Activated T-helper 1 cell treated with anti-CD3 and anti-CD28 coated beads, Interleukin-12 subunit alpha, Interleukin-12 subunit beta, Interleukin-2, Interleukin-4 antibody, amounts not matched to agents 30 ng/mL and 10 ng/mL and 1 ng/mL, durations not matched to agents 14 hours and 24 hours and 36 hours (primary cell): ENCODE measurements at places on chromosomes 6 and 20. TPM values are rescaled to one million over a fixed set of nuclear protein-coding genes. Genes with fewer than 3 reads are reported as not detected.

The SLC17A2 gene
- 0.10 TPM in 2 replicates for total RNA-seq

The LSM14B gene
- total RNA-seq, result 39.6 and 43.2 TPM in 2 replicates

The ASIP gene
- not detected in 2 replicates for total RNA-seq

The EGFL8 gene
- 8.3 and 9.1 TPM in 2 replicates for total RNA-seq

The MUC21 gene
- not detected in 2 replicates for total RNA-seq

DNA sequence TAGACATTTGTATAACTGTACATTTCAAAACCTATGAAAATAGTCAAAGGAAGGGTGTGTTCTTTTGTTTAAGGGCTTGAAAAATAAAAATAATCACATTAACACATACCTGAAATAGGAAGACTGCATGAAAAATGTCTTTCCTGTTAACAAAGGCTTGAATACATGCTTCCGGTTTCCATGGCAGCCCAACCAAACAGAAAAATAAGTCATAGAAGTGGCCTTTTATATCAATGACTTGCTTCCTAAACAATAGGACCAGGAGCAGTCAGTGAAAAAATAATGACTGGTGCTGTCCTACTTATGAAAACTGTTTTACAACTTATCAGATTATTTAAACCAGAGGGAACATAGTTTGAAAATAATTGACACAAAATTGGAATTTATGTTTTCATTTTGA, 412.6 kb upstream of the PLCB4 start:
- H3K4me1 ChIP-seq, result no peaks in the 10 kb centered on the region
- H3K4me3 ChIP-seq, result no peak overlapping the region
- no peak overlapping the region for H3K27ac ChIP-seq
- no peaks in the 10 kb centered on the region for H3K36me3 ChIP-seq
- H3K27me3 ChIP-seq, result no peaks in the 10 kb centered on the region

- no peak overlapping the region for H3K4me3 ChIP-seq
- H3K36me3 ChIP-seq, result no peaks in the 10 kb centered on the region
- H3K4me1 ChIP-seq, result no peaks in the 10 kb centered on the region
- no peaks in the 10 kb centered on the region for H3K27me3 ChIP-seq
Observed at GRCh38 chr6:121965739-121966138, 433.7 kb upstream of the HSF2 start.

DNA sequence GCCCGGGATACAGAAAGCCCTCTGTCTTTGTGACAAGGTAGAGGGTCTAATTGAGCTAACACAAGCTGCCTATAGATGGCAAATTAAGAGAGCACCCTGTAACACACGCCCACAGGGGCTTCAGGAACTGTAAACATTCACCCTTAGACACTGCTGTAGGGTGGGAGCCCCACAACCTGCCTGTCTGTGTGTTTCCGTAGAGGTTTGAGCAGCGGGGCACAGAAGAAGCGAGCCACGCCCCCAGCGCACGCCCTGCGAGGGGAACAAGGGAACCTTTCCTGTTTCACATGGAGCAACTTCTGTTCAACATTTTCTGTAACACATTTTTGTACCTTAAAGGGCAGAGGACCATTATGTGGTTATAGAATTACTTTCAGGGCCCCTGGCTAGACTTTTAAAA, 231.7 kb upstream of the EXOC2 start:
- peaks cover 2% of the 10 kb centered on the region for H3K27me3 ChIP-seq
- no peak overlapping the region for H3K4me3 ChIP-seq
- H3K4me1 ChIP-seq, result no peaks in the 10 kb centered on the region
- no peak overlapping the region for H3K27ac ChIP-seq

DNA sequence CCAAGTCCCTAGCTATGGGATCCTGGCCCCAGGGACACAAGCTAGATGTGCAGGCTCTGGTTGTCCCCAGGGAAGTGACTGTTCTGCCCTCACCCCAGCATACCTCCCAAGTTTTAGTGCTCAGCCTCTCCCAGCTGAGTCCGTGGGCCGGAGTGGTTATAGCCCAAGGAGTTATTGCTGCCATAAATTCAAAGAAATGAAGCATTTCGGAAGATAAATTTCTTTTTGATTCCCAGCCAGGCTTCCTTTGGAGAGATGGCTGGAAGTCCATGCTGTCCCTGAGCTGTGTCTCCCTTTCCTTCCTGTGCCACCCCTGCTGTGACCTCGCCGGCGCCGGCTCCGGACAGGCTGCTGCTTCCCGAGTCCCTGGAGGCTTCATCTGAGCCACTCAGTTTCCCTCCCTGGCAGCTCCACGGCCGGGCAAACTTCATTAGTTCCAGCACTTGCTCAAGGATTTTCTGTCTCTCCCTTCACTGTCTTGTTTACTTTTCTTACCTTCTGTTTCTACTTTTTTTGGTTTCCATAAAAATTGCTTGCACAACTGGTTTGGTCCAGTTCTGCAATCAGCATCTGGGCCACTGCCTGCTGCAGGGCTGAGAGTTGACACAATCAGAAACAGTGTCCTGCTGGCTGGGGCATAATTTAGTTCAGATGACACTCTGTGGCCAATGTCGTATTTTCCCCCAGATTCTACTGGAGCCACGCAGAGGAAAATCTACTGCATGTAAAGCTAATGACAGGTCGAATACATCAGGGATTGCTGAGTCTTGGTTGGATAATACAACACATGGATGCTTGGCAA, 225.5 kb downstream of the SYNDIG1 start:
- H3K27ac ChIP-seq, result no peak overlapping the region
- H3K36me3 ChIP-seq, result no peaks in the 10 kb centered on the region
- no peaks in the 10 kb centered on the region for H3K27me3 ChIP-seq
- no peaks in the 10 kb centered on the region for H3K4me1 ChIP-seq
- H3K4me3 ChIP-seq, result no peak overlapping the region

GRCh38 chr20:49313283-49313682, 35.4 kb upstream of the ZNFX1 start:
- H3K4me3 ChIP-seq, result no peak overlapping the region
- no peak for DNase-seq
- H3K4me1 ChIP-seq, result peaks cover 15% of the 10 kb centered on the region
- H3K36me3 ChIP-seq, result peaks cover 3% of the 10 kb centered on the region
- H3K27me3 ChIP-seq, result peaks cover 37% of the 10 kb centered on the region

DNA sequence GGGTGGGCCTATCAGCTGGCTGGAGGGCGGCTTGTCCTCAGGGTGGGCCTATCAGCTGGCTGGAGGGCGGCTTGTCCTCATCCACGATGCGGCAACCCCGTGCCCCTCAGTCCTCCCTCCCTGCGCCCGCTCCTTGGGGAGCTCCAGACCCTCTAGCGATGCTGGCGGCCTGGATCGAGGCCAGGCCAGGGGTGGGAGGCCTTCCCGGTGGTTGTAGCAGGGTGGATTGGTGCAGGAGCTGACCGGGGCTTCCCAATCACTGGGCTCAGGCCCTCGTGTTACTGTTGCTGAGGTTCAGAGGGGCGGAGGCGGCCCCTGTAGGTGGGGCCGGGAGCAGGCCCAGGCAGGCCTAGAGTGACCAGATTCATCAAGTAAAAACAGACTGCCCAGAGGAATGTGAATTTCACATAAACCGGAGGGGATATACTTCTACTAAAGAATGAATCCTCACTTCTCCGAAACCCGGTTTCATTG, 8.8 kb downstream of the SLC17A9 start:
- H3K27me3 ChIP-seq, result no peaks in the 10 kb centered on the region
- no peak overlapping the region for H3K27ac ChIP-seq
- H3K4me1 ChIP-seq, result no peaks in the 10 kb centered on the region
- no peaks in the 10 kb centered on the region for H3K36me3 ChIP-seq

GRCh38 chr20:3101737-3102574, 17.4 kb upstream of the AVP start:
- H3K4me3 ChIP-seq, result no peak overlapping the region
- no peak overlapping the region for H3K27ac ChIP-seq
